Stimulated activated CD4-positive, alpha-beta T cell treated with anti-CD3 and anti-CD28 coated beads, Interleukin-1b, Interleukin-23, amount 100 ng/mL, for 1 hour (primary cell): ENCODE measurements at places on chromosomes 5 and 9.

GRCh38 chr9:17052626-17053025, 82.2 kb upstream of the CNTLN start:
- no peak for DNase-seq

DNA sequence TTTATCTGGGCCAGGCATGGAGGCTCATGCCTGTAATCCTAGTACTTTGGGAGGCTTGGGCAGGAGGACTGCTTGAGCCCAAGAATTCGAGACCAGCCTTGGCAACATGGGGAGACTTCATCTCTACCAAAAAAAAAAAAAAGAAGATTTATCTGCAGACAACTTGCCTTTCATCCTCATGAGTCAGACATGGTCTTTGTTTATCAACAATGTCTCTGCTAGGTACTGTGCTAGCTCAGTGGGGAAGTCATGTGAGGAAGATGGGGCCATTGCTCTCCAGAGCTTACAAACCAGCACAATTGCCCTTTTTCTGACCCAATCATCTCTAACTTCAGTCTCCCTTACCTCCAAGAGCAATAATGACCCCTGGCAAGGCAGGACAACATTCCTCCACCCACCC, 1.6 kb downstream of the URM1 start:
- no peak for DNase-seq

DNA sequence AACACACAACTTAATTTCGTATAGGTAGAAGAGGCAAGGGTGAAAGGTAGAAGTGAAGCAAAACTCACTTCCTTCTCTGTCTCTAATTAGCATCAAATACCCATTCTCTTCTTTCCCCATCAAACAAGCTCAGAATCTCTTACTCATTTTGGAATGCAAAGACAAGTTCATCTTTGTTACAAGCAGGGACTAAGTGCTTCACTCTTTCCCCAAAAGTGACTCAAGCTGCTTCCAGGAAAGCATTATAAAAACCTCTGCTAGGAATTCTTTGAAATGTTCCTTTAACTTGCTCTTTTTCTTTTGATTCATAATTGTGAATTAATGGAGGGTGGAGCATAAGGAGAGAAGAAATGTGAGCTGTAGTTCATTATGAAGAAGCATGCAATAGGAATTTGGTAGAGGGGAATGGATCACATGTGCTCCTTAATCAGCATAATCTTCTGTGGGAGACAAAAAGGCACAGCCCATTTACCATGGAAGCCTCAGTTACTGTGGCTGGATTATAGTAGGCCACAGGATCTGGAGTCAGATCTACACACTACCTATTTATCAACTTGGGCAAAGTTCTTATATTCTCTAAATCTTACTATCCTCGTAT, 109.5 kb upstream of the DPYSL3 start:
- no peak for DNase-seq

DNA sequence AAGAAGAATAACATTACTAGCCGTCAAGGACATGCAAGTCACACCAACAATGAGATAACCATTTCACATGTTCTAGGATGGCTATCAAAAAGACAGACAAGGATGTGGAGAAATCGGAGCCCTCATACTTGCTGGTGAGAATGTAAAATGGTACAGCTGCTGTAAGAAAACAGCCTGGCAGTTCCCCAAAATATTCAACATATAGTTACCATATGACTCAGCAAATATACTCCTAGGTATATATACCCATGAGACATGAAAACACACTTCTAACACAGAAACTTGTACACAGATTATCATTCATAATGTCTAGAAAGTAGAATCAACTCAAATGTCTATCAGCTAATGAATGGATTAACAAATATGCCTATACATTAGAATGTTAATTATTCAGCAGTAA, 105.4 kb upstream of the PCAT7 start:
- no peak for DNase-seq

DNA sequence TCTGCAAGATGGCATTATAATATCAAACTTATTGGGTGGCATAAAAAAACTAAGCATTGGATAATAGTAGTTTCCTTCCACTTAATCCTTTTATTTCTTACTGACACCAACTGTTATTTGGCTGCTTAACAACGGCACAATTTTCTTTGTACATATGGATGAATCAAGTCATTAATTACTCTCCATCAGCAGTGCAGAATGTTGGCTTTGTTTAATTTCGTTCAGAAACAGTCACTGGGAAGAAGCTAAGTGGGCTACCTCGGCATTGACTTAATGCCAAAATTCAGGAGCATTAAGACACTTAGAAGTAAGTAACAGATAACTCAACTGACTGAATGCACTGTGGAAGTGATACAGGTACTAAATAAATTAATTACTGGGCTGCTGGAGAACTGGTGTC, 460.4 kb downstream of the CTNND2 start:
- no peak for DNase-seq

DNA sequence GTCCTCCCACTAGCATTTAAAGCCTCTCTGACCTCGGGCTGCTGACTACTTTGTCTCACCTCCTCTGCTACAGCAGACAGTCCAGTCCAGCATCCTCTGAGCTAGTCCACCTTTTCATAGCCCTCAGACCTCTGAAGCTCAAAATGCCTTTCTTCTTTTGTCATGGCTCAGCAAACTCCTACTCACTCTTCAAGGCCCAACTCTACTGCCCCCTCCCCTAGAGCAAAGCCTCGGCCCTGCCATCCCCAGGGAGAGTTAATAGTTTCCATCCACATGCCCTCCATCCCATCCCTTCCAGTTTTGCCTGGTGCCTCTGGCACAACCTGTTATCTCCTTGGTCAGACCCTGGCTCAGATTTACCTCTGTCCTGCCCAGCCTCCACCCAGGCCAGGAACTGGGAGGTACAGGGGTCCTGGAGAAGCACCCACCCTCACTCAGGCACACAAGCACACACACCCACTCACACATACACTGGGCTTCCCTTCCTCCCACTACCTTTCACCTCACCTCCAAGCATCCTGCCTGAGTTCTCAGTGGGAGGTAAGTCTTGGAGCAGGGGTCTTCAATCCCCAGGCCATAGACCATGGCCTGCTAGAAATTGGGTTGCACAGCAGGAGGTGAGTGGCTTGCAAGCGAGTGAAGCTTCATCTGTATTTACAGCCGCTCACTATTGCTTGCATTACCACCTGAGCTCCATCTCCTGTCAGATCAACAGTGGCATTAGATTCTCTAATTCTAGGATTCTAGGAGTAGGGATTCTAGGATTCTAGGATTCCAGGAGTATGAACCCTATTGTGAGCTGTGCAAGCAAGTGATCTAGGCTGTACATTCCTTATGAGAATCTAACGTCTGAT, 18.1 kb downstream of the PDLIM4 start:
- DNase-seq, result no peak

GRCh38 chr5:38660194-38660668, 103.8 kb upstream of the LIFR start:
- DNase-seq, result no peak

DNA sequence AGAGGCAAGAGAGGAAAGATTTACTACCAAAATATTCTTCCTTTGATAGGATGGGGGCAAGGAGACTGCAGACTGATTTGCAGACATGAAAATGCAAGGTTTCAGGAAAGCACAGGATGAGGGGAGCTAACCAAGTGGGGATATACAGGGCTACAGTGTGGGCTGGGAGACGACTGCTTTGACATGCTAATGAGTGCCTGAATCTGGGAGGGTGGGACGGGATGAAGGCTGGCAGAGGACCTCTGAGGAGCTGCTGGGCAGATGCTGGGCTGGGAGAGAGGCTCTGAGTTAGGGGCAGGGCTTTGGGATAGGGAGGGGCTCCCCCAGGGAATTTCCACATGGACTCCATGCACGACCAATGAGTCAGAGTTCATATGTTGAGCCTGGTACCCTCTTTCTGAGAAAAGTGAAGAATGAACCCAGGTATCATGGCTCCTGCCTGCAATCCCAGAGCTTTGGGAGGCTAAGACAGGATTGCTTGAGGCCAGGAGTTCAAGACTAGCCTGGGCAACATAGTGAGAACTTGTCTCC, 4.9 kb upstream of the CPLX2 start:
- no peak for DNase-seq

DNA sequence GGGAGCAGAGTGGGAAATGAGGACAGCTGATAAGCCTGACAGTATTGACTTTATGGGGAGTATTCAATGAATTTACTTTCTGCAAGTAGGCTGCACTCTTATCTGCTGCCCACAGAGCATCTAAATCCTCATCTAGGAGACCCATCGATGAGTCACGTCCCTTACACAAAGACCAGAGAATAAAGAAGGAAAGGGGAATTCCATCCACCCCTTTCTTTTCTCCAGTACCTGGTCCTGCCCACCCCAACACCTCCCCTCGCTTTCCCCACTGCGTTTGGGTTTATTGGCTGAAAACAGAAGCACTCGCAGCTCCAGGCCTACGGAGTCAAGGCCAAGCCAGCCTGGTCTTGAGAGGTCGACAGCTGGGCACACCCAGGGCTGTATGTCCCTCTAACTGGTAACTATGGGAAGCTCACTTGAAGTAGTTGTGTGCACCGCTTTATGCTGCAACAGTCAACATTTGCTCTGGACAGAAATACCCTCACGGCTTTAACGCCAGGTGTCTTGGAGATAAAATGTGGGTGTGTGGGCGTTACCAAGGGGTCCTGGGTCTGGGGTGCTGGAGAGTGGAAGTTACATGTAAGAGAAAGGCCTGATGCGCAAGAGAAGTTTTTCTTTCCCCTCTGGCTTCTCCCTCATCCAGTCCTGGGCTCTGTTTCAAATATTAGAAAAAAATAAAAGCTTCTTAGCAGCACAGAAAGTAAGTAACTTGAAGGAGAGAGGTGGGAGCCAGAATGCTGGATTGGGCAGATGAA, 14.5 kb upstream of the TAL2 start:
- no peak for DNase-seq

DNA sequence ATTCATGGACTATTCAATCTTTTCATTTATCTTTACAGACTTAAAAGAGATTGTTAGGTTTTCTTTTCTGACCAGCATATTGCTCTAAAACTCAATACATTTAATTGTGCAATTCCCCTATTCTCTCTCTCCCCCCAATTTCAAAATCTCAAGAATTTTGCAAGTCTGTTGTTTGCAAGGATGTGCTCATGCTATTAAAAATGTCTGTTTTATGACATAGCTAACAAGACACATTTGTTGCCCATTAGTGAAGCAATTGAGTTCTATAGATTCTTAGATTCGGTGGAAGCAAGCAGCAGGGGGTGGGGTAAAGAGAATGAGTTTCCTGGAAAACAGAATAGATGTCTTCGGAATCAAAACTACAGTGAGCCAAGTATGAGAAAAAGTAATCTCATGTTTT, 8.5 kb upstream of the CSNK1A1 start:
- no peak for DNase-seq

DNA sequence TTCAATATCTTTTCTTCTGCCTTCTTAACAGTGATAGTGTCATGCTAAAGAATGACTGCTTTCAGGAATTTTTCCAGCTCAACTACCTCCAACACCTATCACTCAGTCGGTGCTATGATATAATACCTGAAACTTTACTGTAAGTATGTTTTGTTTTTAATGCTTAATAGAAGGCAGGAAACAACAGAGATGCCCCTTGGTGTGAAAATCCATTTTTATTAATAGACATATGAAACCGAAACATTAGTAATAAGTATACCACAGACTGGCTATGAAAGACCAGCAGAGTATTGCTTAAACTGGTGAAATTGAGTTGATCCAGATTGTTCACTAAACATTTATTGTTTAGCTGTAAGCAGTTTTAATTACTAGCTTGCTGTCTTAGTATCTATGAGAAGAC, 25.2 kb downstream of the SKP2 start:
- DNase-seq, result no peak

GRCh38 chr5:147743678-147744374, 38.7 kb downstream of the JAKMIP2 start:
- no peak for DNase-seq

GRCh38 chr5:133831491-133832224, 136.8 kb downstream of the C5orf15 start:
- no peak for DNase-seq

GRCh38 chr9:89781838-89782540, 177.2 kb downstream of the GADD45G start:
- no peak for DNase-seq

GRCh38 chr9:115276621-115277020, 158.7 kb upstream of the TNC start:
- no peak for DNase-seq

GRCh38 chr5:91031402-91031752, 351.7 kb downstream of the ARRDC3 start:
- no peak for DNase-seq

DNA sequence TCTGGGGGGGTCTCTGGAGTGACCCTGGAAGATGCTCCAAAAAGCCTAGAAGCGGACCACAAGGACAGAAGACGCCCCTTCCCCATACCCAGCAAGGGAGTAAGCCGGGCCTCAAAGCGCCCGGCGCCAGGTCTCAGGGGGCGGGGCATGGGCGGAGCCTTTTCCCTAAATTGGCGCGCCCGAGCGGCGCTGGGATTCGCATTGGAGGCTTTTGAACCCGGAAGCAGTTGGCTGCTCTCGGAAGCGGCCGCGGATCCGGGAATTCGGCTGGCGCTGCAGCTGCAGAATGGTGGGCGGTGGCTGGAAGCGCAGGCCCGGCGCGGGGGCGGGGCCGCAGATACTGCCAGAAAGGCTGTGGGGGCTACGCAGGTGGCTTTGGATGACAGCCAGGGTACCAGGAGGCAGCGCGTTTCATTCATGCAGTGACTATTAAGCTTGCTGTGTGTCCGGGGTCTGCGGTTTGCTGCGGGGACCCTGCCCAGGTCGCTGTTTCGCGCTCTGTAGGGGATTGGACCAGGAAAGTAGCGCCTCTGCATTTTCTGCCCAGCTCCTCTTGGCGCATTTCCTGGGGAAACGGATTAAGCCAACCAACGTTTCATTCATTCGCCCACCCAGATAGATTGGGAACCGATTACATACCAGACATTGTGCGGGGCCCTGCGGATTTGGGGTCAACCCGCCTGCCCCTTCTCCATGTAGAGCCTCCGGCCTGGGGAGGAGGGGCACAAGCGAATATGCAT, 83.0 kb upstream of the FREM1 start:
- no peak for DNase-seq

DNA sequence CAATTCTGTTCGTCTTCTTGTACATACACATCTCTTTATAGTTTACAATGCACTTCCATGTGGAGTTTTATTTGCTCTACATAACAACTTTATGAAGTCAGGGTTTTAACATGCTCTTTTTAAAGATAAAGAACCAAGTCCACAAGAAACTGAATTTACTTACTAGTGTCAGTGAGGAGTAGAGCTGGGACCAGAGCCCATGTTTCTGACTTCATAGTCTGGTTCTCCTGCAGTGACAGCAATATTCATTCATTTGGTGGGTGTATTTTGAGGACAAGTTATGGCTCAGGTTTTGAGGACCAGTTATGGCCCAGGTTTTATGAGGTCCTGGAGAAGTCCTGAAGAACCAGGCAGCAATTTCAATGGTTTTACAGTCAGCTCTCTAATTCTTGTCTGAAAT, 481.9 kb upstream of the TNC start:
- no peak for DNase-seq

GRCh38 chr5:123090661-123091297, 1.7 kb downstream of the PRDM6 start:
- no peak for DNase-seq

- no peak for DNase-seq
Measured at GRCh38 chr5:36066001-36066539, 612 bp downstream of the UGT3A2 start.

DNA sequence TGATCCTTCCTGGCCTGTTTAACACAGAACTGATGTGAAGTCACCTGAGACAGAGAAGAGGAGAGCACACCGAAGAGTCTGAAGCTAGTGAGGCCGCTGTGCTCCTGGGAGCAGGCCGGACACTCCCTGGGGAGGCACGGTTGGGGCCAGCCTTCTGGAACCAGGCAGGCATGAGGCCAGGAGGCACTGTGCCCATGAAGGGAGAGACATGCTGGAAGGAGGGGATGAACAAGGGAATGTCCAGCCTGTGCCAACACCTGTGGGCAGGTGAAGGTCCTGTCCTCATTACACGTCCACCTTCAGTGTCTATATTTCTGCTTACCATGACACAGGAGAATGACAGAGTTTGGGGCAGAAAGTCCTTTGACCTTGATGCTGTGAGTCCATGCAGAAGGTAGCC, 183.8 kb upstream of the S1PR3 start:
- no peak for DNase-seq
